ENCODE measurements at places on chromosomes 2 and 18.

GRCh38 chr2:176001281-176001915, 669 bp downstream of the LNPK start:
- no peak for DNase-seq

DNA sequence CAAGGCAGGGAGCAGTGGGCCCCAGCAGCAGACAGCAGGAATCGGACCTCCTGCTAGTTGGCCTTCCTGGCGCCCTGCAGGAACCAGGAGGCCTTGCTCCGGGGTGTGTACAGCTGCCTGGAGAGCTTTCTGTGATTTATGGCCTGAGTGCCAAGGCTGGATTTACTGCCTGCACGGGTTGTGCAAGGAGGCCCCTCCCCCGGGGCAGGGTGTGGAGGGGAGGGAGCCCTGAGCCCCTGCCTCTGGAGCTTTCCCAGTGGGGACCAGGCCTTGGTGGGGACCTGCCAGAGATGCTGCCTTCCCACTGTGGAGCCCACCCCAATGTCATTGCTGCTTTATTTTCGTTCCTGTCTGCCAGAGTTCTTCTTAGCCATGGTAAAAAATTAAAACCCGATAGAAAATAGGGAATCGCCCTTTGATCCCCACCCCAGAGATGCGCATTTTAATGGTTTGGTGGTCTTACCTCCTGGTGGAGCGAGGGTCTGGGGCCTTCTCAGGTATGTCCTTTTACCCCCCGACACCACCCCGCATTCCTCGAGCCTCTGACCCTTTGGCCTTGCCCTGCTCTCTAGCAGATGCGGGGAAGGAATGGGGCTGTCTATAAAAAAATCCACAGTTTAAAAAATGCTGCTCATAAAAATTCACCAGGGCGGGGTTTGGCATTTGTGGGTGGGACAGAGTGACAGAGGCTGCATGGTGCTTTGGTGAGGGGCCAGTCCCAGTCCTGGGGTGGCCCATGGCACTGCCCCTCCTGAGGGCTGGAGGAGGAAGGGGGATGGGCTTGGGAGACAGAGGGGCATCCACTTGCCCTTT, 6.9 kb upstream of the RALB start:
- DNase-seq: no peak

GRCh38 chr18:73544032-73544431, 603.6 kb downstream of the FBXO15 start:
- no peak for DNase-seq

- no peak for DNase-seq
Measured at GRCh38 chr2:37357530-37357929, 13.1 kb downstream of the QPCT start.

GRCh38 chr2:144749188-144749587, 229.3 kb upstream of the ZEB2 start:
- DNase-seq: no peak

DNA sequence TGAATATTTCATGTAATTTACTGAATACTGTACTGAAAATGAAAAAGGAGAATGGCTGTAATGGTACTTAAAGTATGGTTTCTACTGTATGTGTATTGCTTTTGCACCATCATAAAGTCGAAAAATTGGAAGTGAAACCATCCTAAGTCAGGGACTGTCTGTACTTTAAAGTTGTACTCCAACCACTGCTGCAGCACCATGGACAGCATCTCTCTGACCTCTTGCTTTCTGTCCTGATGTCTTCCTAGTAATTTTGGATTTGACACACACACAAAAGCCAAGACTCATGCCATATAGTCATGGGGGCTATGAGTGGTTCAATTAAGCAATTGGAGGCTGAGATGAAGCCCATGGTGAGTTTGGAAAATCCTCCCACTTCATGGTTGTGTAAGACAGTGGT, 256.3 kb upstream of the PKDCC start:
- DNase-seq: no peak

DNA sequence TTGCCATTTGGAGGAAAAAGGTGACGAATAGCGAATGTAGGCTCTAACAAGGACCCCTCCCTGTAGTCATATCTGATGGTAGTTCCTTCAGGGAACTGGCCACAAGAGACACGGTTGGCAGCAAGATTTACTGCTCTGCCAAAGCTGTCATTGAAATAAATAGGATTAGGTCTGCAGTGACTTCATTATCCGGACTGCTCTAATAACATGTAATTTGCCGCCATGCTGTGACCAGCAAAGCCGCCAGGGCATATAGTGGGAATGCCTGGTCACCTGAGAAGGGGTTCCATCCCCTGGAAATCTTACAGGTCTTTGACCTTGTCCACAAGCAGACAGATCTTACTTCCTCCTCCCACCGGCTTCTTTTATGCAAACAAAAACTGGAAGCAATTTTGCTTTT, 59.4 kb upstream of the LAPTM4A start:
- no peak for DNase-seq

DNA sequence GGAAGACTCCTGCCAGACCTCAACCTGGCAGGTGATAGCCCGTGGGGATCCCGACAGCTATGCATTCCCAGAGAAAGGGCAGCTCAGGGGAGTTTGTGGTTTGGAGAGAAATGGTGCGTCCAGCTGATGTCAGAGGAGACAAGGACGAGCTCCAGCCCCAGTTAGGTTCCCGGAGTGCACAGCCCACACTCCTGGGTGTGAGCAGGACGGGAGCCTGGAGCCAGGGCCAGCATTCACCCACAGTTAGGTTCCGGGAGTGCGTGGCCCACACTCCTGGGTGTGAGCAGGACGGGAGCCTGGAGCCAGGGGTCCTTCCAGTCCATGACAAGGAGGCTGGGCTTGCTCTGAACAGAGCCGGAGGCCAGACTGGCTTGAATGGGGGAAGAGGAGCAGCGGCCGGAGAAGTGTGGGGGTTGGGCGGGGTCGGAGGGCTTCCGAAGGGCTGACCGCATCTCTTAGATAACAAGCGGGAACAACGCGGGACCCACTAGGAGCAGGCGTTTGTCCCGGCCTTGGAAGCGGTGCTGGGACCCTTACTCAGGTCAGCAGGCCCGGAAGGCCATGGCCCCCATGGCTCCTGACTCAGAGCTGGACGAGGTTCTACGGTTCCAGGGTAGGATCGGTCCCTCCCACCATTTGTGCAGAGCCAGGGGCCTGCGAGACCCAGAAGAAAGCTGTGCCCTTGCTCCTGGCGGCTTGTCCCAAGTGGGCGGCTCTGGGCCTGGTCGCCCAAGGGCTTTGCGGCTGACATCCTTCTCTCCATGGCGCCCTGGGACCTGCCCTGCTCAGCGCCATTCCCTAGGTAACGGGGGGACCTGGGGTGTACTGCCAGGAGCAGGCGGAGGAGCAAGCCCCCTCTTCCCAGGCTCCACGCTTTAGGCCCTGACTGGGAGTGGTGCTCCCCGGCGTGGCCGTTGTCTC, 185.6 kb downstream of the RTP5 start:
- DNase-seq: no peak

DNA sequence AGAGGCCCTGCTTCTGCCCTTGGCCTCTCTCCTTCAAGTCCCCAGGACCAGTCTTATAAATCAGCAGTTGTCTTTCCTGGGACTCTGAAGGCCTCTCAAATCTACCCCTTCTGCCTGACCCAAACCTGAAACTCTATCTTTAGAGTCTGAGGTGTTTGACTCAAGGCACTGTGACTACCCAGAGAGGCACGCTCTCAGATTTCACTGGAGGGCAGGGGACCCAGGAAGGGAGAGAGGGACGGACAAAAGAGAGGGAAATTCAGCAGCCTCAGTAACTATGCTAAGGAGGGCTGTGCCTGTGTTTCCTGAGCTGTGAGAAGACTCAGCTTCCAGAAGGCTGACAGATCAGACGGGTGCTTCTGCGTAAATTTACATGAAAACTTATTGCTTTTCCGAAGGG, 217.8 kb downstream of the HAUS1 start:
- no peak for DNase-seq

GRCh38 chr18:22409445-22409844, 8.3 kb downstream of the CTAGE1 start:
- DNase-seq: no peak

DNA sequence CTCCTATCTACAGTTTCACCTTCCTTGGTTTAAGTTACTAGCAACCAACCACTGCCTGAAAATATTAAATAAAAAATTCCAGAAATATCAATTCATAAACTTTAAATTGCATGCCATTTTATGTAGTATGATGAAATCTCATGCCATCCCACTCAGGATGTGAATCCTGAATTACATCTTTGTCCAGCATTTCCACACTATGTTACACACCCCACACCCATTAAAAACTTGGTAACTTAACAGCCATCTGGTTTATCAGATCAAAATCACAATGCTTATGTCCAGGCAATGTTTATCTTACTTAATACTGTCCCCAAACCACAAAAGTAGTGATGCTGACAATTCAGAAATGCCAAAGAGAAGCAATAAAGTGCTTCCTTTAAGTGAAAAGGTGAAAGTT, 21.6 kb downstream of the CUL3 start:
- no peak for DNase-seq

GRCh38 chr18:29057703-29058102, 880.8 kb upstream of the CDH2 start:
- no peak for DNase-seq

DNA sequence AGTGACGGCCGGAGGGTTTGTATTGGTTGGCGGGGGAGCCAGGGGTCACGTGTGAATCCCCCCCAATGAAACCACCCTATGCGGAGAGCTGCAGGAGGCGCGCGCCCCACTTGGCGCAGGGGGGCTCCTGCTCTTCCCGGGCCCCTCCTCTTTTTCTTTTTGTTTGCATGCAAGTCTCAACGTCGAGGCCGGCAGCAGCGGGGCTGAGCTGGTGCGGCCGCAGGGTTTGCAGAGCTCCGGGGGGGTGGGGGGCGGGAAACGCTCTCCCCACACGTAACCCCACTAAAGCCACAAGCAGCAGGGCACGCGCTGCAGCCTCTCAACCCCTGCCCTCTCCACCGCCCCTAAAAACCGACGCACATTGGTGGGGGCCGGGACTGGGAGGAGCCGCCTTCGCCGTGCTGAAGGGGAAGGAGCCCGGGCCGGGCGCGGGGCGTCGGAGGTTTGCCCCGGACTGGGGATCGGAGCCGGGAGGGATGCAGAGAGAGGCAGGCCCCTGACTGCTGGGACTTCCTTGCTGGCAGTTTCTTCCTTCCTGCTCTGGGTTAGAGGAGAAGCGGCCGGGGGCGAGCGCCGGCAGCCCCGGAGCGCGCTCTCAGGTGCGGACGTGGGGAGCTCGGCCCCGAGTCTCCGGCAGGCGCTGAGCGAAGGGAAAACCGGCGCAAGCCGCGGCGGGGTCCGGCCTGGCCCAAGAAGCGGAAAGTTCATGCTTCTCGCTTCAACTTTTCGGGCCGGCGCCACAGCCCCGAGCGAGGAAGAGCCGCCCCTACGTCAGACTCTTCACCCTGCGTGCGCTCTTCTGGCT, 864 bp downstream of the LBH start:
- no peak for DNase-seq

Data from cortex of kidney (tissue), 1 donor.